Activated naive CD4-positive, alpha-beta T cell treated with anti-CD3 and anti-CD28 coated beads, Interleukin-2, amount 50 U/mL, for 72 hours (primary cell): ENCODE measurements at places on chromosomes 12 and 14. TPM values are rescaled to one million over a fixed set of nuclear protein-coding genes. Genes with fewer than 3 reads are reported as not detected.

The RPL10L gene
- not detected for total RNA-seq

The TPPP2 gene
- not detected for total RNA-seq

The PRIM1 gene
- 71.9 TPM for total RNA-seq

The BIN2 gene
- 33.8 TPM for total RNA-seq

The CMKLR1 gene
- total RNA-seq, result not detected

The KCNC2 gene
- not detected for total RNA-seq

The CEBPE gene
- 0.41 TPM for total RNA-seq

The DAO gene
- total RNA-seq, result not detected

The VRTN gene
- total RNA-seq, result not detected

The MAP1LC3B2 gene
- total RNA-seq, result 0.66 TPM

The VWF gene
- total RNA-seq, result not detected

The CCDC38 gene
- 0.16 TPM for total RNA-seq

The CAPS2 gene
- 10.2 TPM for total RNA-seq

DNA sequence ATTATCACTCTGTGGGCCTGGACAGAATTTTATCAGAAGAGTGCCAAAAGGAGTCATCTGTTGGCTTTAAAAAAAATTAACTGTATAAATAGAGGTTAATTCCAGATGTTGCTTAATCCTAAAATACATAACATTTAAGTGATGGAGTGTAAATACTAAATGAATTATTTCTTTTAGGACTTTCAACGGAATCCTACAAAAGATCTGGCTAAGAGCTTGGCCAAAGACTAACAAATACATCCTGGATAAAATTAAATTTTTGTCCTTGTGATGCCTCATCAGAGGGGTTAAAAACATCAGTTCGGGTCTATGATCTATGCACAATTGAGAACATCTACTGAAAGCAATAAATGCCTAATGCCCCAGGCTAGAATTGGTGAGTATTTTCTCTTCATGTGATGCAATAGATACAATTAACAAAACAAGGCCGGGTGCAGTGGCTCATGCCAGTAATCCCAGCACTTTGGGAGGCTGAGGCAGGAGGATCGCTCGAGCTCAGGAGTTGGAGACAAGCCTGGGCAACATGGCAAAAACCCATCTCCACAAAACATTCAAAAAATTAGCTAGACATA is 49.8 kb upstream of the RAP1B start:
- DNase-seq, result no peak

DNA sequence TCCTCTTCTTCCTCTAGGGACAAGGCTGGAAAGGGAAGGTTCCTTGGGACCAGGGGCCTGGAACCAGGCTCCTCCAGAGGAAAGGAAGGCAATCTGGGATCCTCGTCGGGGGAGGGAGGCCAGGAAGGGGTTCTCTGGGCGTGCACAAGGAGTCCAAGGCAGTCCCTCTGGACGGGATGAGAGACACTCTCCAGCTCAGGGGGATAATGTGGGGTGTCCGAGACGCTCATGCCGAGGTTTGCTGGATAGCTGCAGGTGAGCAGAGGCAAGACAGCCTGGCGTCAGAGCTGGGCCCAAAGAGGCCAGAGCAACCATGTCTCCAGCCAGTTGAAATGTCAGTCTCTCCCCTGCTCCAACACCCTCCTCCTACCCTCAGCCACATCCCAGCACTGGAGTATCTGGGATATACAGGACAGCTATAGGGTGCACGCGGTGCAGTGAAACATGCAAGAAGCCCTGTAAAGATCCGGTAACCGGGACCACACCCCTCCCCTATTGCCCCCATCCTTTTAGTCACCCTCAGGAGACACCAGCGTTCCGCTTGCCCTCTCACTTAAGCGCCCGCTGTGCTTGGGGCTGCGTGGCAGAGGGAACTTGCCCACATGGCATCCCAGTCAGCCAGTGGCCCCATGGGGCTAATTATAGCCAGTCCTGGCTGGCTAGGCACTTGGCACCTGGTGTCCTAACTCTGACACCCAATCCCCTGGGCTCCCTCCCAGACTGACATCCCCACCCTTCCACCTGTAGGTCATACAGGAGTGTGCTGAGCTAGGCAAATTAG is at the start of gene KLHL33:
TSS of gene KLHL33 (minus strand) at position 585 of the 781 bp plus-strand sequence. CDS start at position 230, 355 bp downstream.
- DNase-seq, result no peak

- no peak for DNase-seq
These were observed 235.8 kb upstream of the ALG10 start for GRCh38 chr12:33786532-33786931.

DNA sequence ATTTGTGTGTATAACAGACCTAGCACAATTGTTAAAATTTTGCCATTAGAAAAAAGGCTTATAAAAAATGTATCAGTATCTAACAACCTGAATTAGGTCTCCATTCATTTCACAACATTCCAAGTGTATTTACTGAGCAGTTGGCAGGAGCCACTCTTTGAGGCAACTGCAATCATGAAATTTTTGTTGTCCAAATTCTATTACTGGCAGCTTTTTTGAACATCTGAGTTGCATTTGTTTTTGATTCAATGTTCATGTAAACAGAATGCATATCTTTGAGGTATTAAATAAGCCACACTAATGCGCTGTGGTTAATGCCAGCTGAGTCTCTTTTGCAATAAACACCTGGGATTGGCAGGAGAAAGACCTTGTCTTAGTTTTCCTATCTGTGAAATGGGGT is 8.7 kb downstream of the KITLG start:
- DNase-seq, result no peak

- no peak for DNase-seq
These were observed 8.9 kb downstream of the HVCN1 start for GRCh38 chr12:110680032-110680431.

DNA sequence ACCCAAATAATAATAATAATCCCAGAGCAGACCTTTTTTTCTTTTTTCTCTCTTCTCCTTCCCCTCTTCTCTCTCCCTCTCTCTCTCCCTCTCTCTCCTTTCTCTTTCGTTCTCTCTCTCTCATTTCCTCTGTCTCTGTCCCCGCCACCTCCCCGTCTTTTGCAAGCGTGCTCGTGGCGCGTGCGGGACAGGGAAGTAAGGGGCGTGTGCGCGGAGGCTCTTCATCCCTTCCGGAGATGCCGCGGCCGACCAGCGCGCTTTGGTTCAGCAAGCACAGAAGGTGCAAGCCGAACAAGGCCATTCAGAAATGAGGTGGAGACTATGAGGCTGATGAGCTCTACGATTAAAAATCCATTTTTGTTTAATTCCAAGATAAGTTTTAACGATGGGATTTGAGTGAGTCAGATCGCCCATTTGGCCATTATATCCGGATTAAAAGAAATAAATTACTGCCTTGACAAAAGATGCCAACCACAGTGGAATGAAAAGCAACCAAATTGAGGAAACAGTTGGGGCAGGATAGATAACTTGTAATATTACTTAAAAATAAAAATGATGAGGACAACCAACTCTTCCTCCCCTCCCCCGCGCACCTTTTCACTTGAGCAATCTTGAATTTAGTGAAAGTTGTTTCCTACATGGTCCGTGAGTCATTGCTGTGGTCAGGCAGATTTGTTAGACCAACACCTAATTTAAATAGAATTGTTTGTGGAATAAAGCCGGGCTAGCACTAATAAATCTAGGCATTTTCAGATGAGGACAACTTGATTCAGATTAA is 1.2 kb upstream of the AMIGO2 start:
- DNase-seq, result peak; percentile 56

- no peak for DNase-seq
These were observed 1.7 kb downstream of the MGST1 start for GRCh38 chr12:16349131-16349460.

GRCh38 chr14:76250302-76250701 is 98.6 kb downstream of the GPATCH2L start:
- DNase-seq, result no peak

- no peak for DNase-seq
These were observed 10.8 kb downstream of the ALG10B start for GRCh38 chr12:38327356-38327755.

DNA sequence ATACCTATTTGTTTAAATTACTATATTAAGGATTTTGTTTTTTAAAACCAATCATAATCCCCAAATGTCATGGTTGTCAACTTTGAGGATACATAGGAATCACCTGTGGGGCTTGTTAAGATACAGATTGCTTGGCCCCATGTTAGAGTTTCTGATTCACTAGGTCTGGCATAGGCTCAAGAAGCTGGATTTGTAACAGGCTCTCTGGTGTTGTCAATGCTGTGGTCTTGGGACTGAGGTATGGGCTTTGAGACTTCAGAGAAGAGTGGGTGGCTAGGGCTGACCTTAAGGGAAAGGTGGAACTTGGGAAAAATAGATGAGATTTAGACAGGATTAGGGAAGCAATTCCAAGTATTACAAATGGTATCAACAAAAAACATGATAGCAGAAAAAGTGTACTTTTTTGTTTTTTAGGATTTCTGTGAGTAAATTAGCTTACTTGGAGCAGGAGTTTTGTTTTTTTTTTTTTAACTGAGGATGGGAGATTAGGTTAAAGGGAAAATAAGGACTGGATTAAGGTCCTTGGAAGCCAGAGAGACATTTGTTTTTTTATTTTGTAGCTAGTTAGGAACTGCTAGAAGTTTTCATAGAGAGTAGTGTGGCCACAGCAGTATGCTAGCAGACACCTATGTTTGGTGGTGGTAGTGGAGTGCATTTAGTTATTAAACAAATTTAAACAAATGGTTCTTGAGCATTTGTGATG is 88.6 kb downstream of the RAD51B start:
- no peak for DNase-seq

DNA sequence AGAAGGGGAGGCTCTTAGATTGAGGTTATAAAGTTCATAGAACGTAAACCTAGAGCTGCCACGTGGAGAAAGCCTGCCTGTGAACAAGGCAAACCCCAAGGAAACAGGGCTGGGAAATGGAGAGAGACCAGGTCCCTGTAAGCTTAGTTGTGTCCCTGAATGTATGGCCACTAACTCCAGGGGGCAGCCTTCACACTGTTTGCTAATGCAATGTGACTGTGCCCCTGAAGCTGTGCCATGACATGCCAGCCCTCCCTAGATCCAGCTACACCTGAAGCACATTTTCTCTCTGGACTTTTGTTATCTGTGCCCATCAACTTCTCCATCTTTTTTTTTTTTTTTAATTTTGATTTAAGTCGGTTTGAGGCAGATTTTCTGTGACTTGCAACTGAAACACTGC is 60.6 kb upstream of the TMCC3 start:
- no peak for DNase-seq

DNA sequence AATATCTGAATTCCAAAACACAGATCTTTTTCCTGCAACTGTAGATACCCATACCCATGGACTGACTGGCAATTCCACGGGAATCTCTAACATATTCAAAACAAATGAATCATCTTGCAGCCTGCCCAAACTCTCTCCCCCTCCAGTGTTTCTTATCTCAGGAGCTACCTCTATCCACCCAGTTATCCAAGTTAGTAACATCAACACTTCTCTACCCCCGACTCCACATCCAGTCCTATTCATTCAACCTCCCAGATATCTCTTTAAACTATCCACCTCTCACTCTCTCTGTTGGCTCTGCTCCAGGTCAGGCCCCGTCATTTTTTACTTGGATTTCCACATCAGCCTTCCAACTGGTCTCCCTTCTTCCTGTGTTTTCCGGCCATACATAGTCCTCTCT is 6.7 kb upstream of the KCNH5 start:
- no peak for DNase-seq

DNA sequence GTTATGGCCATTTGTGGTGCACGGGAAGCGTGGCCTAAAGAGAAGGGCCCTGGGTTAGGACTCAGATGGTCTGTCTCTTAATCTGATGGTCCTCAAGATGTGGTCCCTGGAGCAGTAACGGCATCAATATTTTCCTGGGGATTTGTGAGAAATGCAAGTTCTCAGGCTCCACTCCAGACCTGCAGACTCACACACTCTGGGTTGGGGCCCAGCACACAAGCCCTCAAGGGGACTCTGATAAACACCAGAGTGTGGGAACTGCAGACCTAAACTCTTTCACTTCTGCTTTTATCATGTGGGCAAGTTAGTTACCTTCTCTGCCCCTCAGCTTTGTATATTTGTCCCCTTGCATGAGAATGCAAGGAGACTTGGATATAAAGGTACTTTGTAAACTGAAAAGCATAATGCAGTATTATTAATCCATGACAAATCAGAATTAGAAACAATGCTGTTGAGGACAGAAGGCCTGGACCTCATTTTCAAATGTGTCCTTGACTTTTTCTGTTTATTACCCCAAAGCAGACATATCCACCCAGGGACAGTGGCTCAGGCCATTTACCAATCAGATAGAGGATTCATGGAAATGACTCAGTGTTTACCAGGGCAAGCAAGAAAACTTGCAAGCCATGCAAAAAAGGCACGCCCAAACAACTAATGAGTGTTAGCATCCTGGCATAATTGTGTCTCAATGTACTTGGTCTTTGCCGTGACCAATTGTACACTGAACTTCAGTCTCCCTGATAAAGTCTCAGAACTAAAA is 157.0 kb downstream of the ASCL1 start:
- DNase-seq, result no peak

- no peak for DNase-seq
These were observed 161.3 kb downstream of the ZFP36L1 start for GRCh38 chr14:68631394-68632053.

- no peak for DNase-seq
These were observed 19.2 kb downstream of the PELI2 start for GRCh38 chr14:56137453-56137807.

GRCh38 chr12:80807640-80808288 is 91.1 kb downstream of the MYF5 start:
- DNase-seq, result no peak

GRCh38 chr14:69624136-69624535 is 12.7 kb downstream of the SUSD6 start:
- DNase-seq, result no peak

GRCh38 chr12:93541578-93542225 is 30.8 kb upstream of the SOCS2 start:
- no peak for DNase-seq

DNA sequence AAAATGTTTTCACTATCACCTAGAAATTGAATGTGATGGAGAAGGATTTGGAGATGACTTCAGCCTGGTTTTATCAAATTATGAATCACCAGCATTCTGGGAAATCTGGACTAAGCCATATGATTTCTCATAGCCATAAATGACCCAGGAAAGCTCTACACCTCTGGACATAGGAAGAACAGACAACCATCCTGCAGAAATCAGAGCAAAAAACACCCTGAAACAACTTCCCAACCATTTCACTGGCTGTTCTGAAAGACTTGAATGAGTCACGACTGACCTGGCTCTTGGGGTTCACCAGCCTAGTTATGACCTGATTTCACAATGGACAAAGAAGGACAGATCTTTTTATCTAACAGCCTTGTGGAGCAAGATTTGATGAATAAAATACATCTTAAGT is 123.8 kb downstream of the KCNH5 start:
- DNase-seq, result no peak

- DNase-seq, result no peak
These were observed 254.9 kb downstream of the BTG1 start for GRCh38 chr12:91890742-91891141.

GRCh38 chr12:32549675-32550079 is 129.4 kb upstream of the DNM1L start:
- DNase-seq, result no peak
